ENCODE measurements at places on chromosomes 7 and 10.
A peak's percentile ranks its signal among the peaks of the same experiment; 100 is the strongest.

DNA sequence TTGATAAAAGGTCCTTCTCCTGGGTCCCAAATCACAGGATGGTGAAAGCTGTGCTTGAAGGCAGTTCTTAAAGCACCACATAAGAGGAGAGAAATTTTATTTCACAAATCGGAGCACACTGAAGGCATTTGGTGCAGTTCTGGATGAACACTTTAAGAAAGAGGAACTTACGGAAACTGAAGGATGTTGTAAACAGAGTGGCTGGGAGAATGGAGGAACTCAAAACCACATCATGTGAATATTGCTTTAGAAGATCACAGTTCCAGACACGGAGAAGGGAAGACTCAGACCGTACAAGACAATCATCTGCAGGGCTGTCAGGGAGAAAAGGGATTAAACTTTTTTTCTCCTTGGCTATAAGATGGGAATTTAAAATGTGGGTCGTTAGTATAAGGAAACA is 9.0 kb upstream of the GPR141 start:
- DNase-seq = no peak

DNA sequence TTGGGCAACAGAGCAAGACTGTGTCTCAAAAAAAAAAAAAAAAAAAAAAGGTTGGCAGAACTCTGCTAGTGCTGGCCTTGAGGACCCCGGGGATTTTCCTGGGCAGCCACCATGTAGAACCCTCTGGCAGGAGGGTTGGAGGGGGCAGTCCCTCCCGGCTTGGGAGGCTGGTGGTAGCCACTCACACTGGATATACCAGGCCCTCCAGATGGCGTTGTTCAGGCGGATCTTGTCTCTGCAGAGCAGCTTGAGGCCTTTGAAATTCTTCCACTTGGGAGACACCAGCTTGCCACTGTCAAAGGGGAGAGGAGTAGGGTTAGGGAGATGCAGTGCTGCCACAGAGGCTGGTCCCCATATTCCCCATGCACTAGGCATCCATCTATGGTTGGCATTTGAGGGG is 8.4 kb downstream of the MLXIPL start:
- DNase-seq = no peak

DNA sequence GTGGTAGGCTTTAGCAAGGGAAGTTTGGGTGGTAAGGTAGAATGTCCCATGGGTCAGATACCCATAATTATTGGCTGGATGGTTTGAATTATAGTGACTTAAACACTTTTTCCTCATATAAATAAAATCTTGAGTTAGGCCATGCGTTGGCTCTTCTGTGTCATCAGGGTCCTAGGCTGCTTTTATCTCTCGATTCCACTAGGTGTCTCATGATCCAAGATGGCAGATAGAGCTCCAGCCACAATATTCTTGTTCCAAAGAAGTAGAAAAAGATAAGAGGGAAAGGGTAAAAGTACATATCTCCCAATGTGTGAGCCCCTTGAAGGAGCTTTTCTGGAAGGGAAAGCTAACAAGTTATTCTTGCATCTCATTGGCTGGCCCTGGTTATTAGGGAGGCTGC is 144.7 kb downstream of the GRK5 start:
- no peak for DNase-seq

DNA sequence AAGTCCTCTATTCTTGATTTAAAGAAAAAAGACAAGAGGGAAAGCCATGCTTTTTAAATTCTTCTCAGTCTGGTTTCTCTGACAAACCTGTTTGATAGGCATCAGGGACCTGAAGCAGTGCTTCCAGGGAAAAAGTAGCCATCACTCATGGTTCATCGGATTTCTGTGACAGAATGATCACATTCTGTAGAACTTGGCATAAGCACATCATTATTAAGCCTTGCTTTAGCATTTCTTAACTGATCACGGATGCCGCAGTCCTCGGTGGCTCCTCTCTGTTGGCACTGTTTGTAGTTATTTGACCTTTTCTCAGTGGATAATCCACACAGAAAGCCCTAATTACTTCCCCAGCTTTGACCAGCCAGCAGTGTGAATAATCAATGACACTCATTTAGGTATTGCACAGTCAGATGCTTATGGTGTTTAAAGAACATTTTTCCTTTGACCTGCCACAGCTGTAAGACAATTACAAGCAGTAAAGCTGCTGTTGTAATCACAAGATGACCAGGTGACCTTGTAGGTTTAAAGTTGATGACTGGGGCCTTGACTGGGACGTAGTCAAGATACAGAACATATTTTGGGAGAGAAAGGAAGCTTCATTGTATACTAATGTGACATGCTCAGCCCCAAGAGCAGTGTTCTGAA is 64.4 kb upstream of the SKAP2 start:
- DNase-seq = peak; percentile 63

- peak; percentile 79 for DNase-seq
These were observed 293.9 kb downstream of the CCDC3 start for GRCh38 chr10:12707461-12708185.

- DNase-seq = no peak
These were observed 476.5 kb upstream of the POT1 start for GRCh38 chr7:125406111-125406510.

All from eye (tissue), 1 donor.